Effector memory CD4-positive, alpha-beta T cell (primary cell): ENCODE measurements at places on chromosomes 1 and 21.

GRCh38 chr1:53410100-53410541 is 49.1 kb upstream of the DMRTB1 start:
- DNase-seq: peak; percentile 30

- no peak for DNase-seq
Measured at GRCh38 chr1:57881639-57882038, 457.8 kb upstream of the DAB1 start.

DNA sequence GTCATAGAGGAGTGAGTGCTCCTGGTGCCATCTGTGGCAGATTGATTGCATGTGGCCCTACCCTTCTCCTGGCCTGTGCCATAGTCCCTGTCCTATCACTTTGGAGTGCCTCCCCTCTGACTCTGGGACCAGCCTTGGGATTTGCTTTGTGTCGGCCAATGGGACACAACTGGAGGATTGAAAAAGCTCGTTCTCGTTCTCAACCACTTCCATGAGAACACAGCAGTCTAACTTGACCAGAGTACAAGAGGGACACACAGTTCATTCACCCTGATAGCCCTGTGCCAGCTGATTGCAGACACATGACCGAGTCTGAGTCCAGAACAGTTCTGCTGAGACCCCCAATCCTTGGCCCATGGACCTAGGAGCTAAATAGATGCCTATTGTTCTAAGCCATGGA is 47.8 kb downstream of the C1orf198 start:
- DNase-seq: no peak

DNA sequence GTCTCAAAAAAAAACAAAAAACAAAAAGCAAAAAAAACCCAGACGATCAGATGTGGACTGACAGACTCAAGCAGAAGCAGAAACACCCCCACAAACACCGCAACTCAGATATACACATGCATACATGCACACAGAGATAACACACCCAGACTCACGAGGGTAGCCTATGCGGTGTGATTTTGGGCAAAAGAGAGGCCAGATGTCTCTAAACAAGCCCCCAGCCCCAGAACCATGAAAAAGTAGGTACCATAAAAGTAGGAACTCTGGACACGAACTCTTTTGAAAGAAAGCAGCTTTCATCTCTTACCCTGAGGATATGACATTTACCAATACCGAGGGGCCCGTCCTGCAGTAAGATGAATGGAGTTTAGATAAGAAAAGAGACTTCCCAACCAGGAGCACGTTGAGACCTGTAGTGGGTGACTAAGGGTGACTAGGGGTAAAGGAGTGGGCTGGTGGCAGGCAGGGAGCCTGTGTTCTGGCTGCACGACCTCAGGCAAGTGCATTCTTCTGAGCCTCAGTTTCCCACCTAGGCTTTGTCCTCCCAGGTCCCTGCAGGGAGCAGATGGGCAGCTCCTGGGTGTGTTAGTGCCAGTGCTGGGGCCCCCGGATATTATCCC is 1.5 kb upstream of the TINAGL1 start:
- DNase-seq: no peak

GRCh38 chr1:59285691-59286090 is 11.2 kb upstream of the FGGY start:
- DNase-seq: no peak

GRCh38 chr1:226884116-226884625 is 13.8 kb downstream of the PSEN2 start:
- no peak for DNase-seq

DNA sequence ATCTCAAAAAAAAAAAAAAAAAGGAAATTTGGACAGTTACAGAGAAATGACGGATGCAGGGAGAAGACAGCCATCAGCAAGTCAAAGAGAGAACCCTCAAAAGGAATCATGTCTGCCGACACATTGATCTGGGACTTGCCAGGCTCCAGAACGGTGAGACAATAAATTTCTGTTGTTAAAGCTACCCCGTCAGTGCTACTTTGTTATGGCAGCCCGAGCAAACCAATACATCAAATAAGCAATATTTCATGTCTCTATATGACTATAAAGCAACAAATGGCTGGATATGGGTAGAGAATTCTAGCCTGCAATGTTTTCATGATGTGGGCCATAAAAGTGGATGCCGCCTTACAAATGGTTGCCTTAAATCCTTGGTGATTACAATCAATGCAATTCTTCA is 23.3 kb upstream of the FAM89A start:
- DNase-seq: no peak

GRCh38 chr1:220198186-220199005 is 73.9 kb downstream of the RAB3GAP2 start:
- DNase-seq: no peak

DNA sequence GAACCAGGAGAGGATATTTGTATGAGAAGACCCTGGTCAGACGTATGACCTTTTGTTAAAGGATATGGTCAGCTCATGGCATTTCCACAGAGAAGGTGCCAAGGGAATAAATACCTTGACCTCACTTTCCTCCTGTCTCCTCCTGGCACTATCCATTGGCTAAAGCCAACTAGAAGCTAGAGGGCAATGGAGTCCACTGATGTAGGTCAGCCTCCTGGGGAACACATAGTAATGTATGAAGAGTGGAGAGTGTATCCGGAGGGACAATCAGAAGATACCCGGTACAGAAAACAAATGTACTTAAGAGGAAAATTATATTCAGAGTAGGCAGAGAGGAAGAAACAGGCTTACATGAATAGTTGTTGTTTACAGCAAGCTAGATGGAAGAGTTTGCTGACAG is 698 bp upstream of the NTMT2 start:
- DNase-seq: no peak
